ENCODE measurements at places on chromosomes 13 and 19.

- DNase-seq = peak; percentile 15
Measured at GRCh38 chr13:93430381-93430780, 203.8 kb downstream of the GPC6 start.

- no peak for DNase-seq
Measured at GRCh38 chr13:52165411-52165810, 6.0 kb upstream of the NEK3 start.

DNA sequence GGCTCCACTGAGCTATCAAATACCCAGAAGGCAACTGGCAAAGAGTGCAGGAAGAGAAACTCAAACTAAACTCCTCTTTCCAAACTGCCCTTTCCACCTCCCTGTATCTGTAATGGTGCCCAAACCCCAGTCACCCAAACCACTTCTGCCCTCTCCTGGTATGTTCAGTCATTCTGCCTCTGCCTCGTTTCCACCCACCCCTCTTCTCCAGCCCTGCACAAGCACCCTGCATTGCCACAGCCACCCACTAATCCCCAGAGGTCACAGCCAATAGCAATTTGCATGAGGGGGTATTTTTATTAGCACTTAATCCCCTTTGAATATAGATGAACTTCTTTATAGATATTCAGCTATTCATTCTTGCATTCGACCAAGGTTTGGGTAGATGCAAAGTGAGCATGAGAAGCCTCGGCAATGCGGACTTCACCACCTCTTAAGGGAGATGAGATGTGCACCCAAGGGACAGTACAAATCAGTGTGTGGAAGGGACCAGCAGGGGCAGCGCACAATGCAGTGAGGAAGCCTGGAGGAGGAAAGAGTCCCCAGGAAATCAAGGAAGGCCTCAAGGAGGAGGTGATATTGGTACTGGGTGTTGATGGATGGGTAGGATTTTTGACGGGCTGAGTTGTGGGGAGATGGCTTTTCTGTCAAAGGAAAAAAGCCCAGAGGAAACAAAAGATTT, 12.4 kb downstream of the TMEM272 start:
- no peak for DNase-seq

GRCh38 chr19:46999878-47000277, 19.8 kb upstream of the NPAS1 start:
- DNase-seq = no peak

- no peak for DNase-seq
Measured at GRCh38 chr13:92972751-92973150, 253.9 kb upstream of the GPC6 start.

DNA sequence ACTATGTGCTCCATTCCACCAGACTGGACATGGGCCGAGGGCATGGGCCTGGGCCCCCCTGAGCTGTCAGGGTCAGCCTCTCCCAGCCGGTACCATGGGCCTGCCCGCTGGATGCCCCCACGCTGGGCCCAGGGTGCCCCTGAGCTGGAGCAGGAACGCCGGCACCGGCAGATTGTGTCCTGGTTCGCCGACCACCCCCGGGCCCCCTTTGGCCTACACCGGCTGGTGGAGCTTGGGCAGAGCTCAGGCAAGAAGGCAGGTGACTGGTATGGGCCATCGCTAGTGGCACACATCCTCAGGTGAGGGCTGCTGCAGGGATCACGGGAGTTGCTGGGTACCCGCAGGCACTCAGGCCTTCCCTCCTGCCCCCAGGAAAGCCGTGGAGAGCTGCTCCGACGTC, 3.1 kb downstream of the ATG4D start:
- DNase-seq = no peak

- no peak for DNase-seq
Measured at GRCh38 chr19:56091751-56092546, 29.1 kb downstream of the ZNF787 start.

DNA sequence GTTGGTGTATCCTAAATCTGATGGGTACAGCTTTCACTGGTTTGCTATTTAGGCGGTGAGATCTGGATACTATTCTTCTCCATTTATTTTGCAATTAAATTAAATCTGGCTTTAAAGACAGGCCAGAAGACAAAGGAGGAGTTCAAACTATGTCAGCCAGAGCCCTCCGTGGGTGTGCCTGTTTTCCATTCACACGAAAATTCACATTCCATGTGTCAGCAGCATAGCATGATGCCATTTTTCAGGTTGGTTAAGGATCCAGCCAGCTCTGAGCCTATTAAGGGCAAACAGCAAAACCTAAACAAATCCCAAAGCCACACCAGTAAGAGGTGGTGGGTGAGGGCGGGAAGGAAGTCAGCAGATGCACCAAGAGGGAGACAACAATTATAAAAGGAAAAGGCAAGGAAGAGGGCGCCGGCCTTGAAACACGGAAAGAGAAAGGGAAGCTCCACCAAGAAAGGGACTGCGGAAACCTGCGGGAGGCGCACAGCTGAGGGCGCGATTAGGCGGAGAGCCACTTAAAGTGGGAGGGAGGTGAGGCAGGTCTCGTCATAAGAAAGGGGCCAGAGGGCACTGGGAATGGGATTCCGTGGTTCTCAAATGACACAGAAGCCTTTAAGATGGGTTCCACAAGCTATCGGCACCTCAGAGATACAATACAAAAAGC, 43.0 kb downstream of the CARS2 start:
- DNase-seq = no peak

DNA sequence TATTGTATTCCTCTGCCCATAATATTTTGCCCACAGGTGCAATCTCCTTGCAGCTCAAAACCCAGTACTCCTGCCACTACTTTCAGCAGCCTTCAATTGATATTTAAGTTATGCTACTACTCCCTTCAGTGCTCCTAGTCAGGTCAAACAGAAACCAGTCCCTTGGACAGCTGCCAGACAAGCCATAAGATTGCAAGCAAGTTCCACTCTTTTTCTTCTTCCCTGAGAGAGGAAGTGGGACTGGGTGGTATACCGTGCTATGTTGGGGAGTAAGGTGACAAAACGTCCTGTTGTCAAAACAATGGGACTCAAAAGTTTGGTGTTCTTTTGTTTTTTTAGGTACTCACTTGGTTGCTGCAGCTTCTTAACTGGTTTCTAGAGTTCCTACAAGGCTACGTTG, 63.1 kb upstream of the FRY start:
- no peak for DNase-seq

DNA sequence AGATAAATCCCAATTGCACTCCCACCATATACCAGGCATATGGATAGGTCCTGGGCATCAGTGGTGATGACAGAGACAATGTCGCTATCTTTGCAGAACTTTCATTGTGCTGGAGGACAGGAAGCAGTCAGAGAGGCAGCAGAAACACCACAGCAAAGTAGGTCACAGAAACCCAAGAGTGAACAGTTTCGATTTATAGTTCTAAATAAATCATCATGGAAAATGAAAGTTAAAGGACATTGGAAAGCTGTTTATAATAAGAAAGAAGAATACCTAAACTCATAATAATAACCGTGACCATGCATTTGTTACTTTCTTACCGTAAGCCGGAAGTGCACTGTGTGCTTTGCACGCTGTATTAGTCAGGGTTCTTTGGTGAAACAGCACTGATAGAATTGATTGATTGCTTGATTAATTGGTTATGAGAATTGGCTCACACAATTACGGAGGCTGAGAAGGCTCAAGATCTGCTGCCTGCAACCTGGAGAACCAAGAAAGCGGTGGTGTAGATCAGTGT, 38.9 kb downstream of the ALOX5AP start:
- no peak for DNase-seq

GRCh38 chr13:39039041-39039440, 785 bp downstream of the NHLRC3 start:
- no peak for DNase-seq

GRCh38 chr13:66546534-66547379, 683.4 kb downstream of the PCDH9 start:
- DNase-seq = no peak

DNA sequence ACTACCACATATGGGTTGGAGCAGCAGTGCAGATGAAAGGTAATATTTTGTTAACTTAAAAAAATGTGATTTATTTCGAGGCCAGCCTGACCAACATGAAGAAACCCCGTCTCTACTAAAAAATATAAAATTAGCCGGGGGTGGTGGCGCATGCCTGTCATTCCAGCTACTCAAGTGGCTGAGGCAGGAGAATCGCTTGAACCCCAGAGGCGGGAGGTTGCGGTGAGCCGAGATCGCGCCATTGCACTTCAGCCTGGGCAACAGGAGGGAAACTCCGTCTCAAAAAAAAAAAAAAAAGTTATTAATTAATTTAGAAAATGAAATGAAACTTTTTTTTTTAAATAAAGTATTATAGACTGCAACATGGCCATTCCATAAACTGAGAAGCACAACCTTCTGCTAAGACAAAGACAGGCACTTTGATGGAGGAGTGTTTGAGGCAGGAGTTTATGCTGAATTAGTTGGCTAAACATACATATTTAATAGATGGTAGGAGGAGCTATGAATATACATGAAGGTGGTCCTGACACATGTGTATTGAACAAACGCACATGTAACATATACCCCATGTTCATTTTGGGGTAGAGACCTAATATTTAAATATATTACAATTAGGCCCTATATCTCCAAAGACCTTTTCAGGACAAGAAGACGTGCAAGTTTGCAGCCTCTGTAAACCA, 1485.3 kb upstream of the MIR17HG start:
- DNase-seq = no peak

DNA sequence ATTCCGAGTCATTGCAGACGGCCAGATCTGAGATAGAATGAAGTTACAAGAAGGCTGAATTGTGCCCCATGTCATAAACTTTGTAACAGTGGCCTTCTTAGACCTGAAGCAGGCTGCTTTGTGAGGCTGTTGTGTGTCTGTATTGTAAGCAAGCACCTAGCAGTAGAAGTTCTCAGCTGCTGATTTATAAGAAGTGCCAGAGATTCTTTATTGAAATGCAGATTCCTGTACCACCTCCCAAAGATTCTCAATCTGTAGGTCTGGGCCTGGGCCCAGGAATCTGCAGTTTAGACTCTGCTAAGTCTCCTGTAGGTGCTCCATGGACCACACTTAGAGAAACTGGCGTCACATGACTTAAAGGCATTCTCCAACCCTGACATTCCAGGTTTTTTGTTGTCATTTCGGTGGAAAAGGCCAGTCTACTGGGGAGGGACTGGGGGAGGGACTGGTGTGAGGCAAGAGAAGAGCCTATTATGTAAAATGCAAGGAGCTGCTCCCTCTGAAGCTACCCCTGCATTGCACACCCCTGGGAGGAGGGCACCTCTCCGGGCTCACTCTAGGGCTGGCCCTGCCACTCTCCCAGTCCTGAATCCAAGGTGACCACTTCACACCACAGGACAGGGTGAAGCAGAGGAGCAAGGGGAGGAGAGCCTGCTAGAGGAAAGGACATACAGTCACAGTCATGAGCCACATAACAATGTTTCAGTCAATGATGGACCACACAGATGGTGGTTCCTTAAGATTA, 769 bp upstream of the TMEM272 start:
- DNase-seq = no peak

DNA sequence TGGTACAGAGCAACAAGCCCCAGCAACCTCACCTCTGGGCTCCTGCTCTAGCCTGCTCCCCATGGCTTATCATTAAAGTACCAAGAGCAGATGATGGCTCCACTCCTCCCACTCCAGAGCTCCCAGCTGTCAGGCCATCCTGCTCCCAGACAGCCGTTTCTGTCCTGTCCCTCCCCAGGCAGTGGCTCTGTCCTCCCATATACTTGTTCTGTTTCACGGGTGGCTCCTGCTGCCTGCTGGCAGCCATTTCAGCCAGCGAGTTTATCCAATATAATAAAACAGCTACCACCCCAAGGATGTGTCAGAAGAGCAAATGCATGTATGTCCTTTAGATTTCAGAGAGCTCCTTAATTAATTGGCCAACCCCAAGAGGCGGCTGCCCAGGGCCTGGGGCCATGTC, 79.4 kb upstream of the VSTM2B start:
- no peak for DNase-seq

GRCh38 chr13:105282406-105283285, 1252.8 kb downstream of the EFNB2 start:
- DNase-seq = no peak

DNA sequence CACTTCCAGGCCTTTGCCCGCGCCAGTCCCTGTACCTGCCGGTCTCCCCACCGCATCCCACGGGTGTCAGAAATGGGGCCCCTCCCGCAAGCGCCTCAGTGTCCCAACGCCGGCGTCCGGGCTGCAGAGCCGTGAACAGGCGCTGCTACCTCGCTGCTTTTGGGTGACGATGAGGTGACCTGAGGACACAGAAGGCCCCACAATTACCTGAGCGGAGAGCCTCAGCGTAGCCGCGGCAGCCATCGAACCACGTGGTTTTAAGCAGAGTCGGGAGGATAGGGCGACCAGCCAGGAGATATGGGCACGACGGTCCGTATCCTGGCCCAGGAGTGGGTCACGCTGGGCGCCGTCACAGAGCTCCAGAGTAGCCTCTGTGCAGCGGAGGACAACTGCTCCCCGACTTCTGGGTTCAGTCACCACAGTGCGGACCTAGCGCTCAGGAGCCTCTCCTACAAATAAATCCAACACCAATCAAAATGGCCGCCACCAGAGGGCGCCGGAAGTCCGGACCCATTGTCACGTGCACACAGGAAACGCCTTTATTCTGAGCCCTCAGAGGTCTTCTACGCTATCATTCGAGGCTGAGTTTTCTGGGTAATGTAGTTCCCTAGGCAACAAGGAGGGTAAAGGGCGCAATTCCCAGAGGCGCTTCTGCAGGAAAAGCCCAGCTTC, at the start of gene ZNF814:
Gene ZNF814 (minus strand): TSS at position 478 of the 672 bp plus-strand sequence. CDS start 235 bp downstream, at position 243.
- peak; percentile 92 for DNase-seq

- DNase-seq = peak; percentile 17
Measured at GRCh38 chr13:41458187-41458760, 924 bp downstream of the RGCC start.

GRCh38 chr13:41995946-41996345, 35.0 kb upstream of the VWA8 start:
- DNase-seq = no peak

- DNase-seq = no peak
Measured at GRCh38 chr13:36857253-36857652, 38.2 kb downstream of the RFXAP start.

GRCh38 chr13:32748305-32748704, 162.1 kb downstream of the PDS5B start:
- DNase-seq = no peak

- DNase-seq = no peak
Measured at GRCh38 chr13:33026489-33027152, 10.4 kb downstream of the KL start.

DNA sequence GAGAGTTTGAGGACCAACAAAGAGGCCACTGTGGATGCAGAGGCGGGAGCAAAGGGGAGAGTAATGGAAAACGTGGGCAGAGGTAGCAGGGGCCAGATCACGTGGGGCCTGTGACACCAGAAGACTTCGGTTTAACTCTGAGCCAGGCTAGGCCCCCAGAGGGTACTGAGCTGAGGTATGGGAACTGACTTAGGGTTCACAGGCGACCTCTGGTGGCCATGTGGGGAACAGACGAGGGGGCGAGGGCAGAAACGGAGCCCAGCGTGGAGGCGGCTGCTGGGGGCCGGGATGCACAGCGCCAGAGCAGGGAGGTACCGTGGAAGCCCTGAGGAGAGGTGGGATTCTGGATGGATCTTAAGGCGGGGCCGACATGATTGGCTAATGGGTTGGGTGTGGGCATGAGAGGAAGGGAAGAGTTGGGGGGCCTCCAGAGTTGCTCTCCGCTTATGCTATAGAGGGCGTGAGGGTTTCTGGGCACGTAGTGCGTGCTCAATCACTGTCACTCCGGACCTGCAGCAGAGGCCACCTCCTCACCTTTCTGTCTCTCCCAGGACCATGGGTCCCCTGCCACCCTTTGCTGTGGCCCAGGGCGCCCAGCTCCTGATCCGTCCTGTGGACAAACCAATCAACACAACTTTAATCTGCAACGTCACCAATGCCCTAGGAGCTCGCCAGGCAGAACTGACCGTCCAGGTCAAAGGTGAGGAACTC, 13.7 kb downstream of the PVR start:
- peak; percentile 58 for DNase-seq

All from SK-N-DZ (cell line).